ENCODE measurements at places on chromosomes 4 and X.

- DNase-seq = no peak
Measured at GRCh38 chr4:9987749-9988362, 33.4 kb downstream of the SLC2A9 start.

- no peak for DNase-seq
Measured at GRCh38 chr4:89639395-89639794, 197.6 kb downstream of the SNCA start.

DNA sequence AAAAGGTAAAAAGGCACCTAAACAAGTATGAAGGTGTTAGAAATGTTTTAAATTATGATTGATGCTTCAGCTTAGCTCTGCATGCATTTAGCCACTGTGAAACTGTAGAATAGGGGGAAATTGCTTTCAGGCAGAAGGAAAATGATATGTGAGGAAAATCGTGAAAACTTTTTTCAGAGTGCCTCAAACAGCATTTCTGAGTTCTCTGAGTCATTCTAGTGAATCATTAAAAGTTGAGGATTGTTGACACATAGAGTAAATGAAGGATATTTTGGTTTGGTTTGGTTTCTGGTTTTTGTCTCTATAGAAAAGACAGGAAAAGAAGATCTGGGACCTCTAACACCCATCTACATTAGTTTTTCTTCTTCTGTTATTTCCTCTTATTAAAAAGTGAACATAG, 332.5 kb upstream of the TRAM1L1 start:
- no peak for DNase-seq

- no peak for DNase-seq
Measured at GRCh38 chr4:135718019-135718418, 1516.4 kb upstream of the PABPC4L start.

DNA sequence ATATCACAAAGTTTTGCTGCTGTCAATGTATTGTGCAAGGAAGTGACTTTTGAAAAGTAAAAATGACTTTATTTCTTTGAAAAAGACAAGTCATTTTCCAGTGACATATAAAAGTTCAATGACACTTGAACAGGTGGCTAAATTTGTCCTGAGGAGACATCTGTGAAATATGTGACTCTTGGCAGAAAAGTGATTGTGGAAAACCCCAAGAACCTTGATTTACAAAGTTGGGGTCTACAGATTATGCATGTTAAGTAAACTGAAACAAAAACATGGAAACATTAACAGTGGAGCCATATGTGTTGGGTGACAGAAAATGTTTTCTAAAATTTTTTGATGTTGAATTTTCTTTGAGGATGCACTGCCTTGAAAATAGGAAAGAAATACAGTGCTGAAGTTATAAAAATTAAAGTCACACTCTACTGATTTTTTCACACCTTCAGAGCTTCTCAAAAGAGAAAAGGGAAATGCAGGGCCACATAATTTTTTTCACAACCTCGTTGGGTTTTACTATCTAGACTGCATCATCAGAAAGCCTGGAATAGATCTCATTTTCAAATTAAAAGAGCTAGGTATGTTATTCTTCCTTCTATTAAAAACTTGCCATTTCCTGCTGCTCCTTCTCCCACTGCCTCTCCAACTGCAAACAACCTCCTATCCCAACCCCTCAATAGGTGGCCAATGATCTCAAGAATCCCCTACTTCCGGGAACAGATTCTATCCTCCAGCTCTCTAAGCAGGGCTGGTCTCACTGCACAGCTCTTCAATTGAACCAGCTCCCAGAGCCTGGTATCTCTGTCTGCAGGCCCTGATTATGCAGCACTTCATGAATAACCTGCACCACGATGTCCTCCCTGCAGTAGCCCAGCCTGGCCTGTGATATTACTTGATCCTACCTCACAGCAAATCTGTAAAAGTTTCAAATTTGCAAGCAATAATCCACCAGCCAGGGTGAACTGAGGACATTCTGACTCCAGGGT, 570.8 kb upstream of the CPEB2 start:
- no peak for DNase-seq

GRCh38 chrX:9285342-9285771, 179.5 kb upstream of the TBL1X start:
- peak; percentile 77 for DNase-seq

DNA sequence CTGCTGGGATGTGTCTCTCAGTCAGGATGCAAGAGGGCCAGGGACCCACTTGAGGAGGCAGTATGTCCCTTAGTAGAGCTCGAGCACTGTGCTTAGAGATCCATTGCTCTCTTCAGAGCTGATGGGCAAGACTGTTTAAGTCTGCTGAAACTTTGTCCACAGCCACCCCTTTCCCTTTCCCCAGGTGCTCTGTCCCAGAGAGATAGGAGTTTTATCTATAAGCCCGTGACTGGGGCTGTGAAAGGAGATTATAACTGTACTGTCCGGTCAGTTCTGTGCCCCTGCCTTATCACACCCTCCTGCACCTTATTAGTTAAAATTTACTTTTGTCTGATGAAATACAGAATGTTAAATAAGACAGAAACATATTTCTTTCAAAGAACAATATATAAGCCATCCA, 378.4 kb downstream of the PABPC4L start:
- DNase-seq = no peak

All from stimulated activated CD4-positive, alpha-beta T cell treated with anti-CD3 and anti-CD28 coated beads, Interleukin-4, amount 100 ng/mL, for 4 hours (primary cell).